ENCODE measurements at places on chromosomes 2 and 18. TPM values are rescaled to one million over a fixed set of nuclear protein-coding genes. Genes with fewer than 3 reads are reported as not detected.

Gene C1D
- 33.4 TPM for total RNA-seq

Gene SLC35G4
- total RNA-seq = not detected

Gene ALK
- not detected for total RNA-seq

Gene CYRIA
- 0.27 TPM for total RNA-seq

Gene ACOXL
- not detected for total RNA-seq

Gene CKAP2L
- 16.2 TPM for total RNA-seq

Gene LIMS2
- total RNA-seq = 7.7 TPM

Gene BOD1L2
- total RNA-seq = not detected

Gene MEIS1
- total RNA-seq = 1.8 TPM

Gene ERFE
- 6.7 TPM for total RNA-seq

Gene CCDC74A
- 14.7 TPM for total RNA-seq

Gene HJURP
- 64.5 TPM for total RNA-seq

Gene CD207
- total RNA-seq = not detected

Gene MARCHF4
- total RNA-seq = 27.7 TPM

Gene FOXI3
- not detected for total RNA-seq

Gene COLEC11
- 0.63 TPM for total RNA-seq

Gene THOC1
- total RNA-seq = 19.8 TPM

Gene ALPI
- not detected for total RNA-seq

Gene EVA1A
- 11.4 TPM for total RNA-seq

Gene ALPP
- total RNA-seq = 5.3 TPM

Gene IL18R1
- 0.72 TPM for total RNA-seq

Gene NAGK
- total RNA-seq = 78.9 TPM

Gene XRCC5
- 183 TPM for total RNA-seq

Gene PID1
- total RNA-seq = 3.7 TPM

Gene COL3A1
- total RNA-seq = 0.15 TPM

Gene GAL3ST2
- 0.13 TPM for total RNA-seq

Gene POTEF
- not detected for total RNA-seq

Gene ATL2
- 63.4 TPM for total RNA-seq

Gene SUMO1
- total RNA-seq = 146 TPM

Gene SERPINB12
- not detected for total RNA-seq

Gene ZBTB7C
- 0.33 TPM for total RNA-seq

Gene COL5A2
- 41.6 TPM for total RNA-seq

Gene C2orf42
- 6.6 TPM for total RNA-seq

Gene CYP27A1
- total RNA-seq = 0.32 TPM

All from A549 treated with GW870086 at 1 μM for 4 hours (cell line).